Stimulated activated naive CD4-positive, alpha-beta T cell treated with Interleukin-2 at 50 U/mL for 16 hours (primary cell): ENCODE measurements at places on chromosomes 5 and 9.

DNA sequence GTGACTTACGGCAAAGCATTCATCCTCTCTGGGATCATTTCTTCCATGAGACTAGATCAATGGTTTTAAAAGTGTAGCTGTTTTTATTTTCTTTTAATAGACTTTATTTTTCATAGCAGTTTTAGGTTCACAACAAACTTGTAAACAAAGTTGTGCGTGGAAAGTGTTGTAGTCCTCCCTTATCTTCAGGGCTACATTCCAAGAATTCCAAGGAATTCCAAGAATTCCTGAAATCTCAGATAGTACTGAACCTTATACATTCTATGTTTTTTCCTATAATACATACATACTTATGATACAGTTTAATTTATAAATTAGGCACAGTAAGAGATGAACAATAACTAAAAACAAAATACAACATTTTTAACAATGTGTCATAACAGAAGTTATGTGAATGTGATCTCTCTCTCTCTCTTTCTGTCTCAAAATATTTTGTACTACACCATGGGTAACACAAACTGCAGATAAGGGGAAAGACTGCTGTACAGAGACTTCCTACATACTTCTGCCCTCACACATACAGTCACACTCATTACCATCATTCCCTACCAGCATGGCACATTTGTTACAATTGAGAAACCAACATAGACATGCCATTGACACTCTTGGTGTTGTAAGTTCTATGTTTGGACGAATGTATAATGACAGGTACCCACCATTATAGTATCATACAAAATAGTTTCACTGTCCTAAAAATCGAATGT lies 1933.2 kb upstream of the WWC1 start:
- no peak for DNase-seq

GRCh38 chr5:39419796-39420195 lies 5.0 kb downstream of the DAB2 start:
- DNase-seq = no peak

GRCh38 chr9:91253488-91253887 lies 108.2 kb downstream of the AUH start:
- no peak for DNase-seq

- peak; percentile 43 for DNase-seq
These were observed 159.3 kb downstream of the RGS3 start for GRCh38 chr9:113622600-113623400.

DNA sequence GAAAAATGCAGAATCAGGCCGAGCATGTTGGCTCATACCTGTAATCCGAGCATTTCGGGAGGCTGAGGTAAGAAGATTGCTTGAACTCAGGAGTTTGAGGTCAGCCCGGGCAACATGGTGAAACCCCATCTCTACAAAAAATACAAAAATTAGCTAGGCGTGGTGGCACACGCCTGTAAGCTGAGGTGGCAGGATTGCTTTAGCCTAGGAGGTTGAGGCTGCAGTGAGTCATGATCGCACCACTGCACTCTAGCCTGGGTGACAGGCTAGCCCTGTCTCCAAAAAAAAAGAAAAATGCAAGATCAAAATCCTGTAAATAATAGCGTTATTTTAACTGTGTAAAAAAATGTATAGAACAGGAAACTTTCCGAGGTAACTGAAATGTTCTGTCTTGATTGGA lies 39.4 kb downstream of the RNF44 start:
- DNase-seq = no peak

DNA sequence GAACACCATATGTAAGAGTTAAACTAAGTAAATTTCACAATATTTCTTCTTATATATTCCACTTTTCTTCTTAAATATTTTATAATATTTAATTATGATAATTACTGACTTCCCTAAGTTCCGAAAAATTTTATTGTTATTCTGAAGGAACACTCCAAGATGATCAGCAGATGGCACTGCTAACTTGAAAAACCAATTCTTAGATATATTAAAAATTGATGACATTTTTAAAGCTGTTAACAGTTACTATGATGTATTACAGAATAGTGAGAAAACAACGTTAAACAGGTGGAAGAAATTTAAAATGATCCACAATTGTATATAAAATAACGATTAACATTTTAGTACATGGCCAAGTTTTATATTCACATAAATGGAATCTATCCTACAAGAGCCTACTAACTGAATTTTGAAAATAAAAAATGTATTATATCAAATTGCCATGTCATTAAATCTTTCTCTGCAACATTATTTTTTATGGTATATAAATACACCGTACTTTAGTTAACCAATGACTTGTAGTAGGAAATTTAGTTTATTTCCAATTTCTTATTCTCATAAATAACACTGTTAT lies 30.1 kb upstream of the MUSK start:
- DNase-seq = no peak

GRCh38 chr5:121292664-121293063 lies 559.0 kb upstream of the FTMT start:
- no peak for DNase-seq

DNA sequence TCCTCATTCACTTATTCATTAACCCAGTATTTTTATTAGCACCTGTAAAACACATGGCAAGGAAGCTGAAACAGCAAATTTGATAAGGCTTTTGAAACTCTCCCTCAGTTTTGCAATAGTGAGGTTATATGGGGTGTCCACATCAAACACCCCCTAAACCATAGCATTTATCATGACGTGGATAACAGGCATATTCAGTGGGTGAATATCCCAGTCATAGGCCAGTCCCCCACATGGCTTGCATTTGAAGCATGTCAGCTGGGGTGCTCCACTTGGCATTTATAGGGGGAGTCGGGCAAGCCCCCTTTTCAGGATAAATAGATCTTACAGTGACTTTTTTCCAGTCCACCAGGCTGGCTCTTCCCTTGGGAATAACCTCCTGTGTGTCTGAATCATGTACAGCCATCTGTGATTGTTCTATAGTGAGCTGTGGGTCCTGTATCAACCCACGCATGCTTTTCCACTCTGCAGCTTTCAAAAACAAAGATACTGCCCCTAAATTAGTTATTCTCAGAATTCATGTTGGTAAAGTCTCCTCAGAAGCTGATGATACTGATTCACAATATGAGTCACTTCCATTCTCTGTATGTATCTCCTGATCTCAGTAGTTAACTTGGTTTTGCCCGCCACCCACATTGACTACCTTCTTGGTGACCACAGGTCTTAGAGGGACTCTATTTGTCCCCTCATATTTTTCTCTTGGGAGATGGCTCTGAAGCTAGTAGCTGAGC lies 84.4 kb upstream of the SPIN1 start:
- DNase-seq = peak; percentile 47

- peak; percentile 68 for DNase-seq
These were observed 36.0 kb downstream of the SARDH start for GRCh38 chr9:133701981-133702797.

- no peak for DNase-seq
These were observed 112.4 kb downstream of the INIP start for GRCh38 chr9:112605518-112605917.

DNA sequence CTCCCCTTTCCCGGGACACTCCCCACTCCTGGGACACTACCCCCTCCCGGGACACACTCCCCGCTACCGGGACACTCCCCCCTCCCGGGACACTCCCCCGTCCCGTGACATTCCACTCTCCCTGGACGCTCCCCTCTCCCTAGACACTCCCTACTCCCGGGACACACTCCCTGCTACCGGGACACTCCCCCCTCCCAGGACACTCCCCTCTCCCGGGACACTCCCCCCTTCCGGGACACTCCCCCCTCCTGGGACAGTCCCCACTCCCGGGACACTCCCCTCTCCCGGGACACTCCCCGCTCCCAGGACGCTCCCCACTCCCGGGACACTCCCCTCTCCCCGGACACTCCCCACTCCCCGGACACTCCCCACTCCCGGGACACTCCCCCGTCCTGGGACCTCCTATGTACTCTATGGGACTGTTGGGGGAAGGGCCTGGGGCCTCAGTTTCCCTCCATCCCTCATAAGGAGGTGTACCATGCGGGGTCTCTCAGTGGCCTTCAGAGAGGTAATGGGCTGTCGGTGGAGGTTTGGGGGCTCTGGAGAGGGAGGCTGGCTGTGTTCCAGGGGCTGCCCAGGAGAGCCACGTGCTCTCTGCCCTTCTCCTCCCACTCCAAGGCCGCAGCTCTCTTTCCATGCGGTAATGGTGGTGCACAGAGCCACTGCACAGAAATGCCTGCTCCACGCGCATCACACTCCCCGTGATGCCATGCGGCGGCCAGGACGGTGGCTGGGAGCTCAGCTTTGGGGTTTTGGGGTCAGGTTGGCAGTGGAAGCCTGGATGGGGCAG lies 96.2 kb downstream of the RXRA start:
- DNase-seq = no peak

GRCh38 chr5:17794815-17795214 lies 160.6 kb downstream of the TAF11L14 start:
- DNase-seq = no peak

DNA sequence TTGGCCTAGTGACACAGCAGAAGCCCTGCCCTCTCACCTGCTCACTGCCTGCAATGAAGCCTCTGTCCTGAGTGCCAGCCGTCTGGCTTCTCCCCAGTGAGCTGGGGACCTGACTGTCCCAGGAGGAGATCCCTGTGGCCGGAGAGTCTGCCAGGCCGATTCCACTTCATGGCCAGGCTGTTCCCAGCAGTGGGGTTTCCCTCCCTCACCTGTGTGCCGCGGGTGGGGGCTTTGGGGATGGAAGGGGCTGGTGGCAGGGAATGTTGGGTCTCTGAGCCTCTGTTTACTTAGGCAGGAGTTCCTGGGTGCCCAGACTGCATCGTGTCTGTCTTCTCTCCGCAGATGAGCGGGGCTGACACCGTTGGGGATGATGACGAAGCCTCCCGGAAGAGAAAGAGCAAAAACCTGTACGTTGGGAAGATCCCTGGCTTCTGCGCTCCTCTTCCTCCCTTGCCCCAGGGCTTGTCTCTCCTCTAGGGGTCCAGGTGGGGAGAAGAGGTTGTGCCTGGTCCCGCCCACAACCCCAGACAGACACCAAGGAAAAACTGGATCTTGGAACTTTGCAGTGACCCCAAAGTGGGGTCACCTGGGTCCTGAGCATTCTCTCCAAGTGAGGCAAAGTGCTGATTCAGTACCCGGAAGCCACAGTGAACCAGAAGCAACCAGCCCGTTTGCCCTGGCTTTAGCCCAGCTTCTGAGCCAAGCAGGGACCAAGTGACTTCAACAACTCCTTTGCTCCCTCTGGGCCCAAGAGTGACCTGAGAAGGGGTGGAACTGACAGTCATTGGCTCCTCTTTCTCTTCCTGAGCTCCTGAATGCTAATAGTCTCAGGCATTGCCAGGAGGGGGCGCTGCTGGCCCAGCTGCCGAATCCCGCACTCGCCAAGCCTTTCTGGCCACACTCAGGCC lies 127.7 kb downstream of the RGS3 start:
- DNase-seq = peak; percentile 28

DNA sequence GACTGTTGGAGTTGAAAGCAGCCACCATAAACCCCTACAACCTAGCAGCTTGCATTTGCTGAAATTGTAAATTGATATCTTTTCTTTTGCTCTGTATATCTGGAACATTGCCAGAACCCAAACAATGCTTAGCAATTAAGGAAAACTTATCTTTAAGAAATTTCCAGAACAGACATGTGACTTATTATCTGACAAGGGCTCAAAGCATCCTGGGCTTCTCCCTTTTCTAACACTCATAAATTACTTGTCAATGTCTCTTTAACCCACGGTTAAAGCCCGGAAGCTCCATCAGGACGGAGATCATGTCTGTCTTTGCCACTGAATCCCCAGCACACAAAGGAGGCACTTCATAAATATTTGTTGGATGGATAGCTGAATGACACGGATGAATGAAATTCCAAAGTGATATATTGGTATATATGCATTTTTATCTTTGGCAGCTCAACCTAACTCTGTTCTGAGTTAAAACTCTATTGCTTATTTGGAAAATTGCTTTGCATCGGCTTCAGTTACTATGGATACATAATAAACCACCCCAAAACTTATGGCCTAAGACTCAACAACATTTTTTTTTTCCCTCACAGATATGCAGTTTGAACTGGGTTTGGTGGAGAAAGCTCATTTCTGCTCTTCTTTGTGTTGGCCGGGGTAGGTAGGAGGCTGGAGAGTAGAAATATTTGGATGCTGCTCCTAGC lies 103.1 kb upstream of the CLINT1 start:
- no peak for DNase-seq

DNA sequence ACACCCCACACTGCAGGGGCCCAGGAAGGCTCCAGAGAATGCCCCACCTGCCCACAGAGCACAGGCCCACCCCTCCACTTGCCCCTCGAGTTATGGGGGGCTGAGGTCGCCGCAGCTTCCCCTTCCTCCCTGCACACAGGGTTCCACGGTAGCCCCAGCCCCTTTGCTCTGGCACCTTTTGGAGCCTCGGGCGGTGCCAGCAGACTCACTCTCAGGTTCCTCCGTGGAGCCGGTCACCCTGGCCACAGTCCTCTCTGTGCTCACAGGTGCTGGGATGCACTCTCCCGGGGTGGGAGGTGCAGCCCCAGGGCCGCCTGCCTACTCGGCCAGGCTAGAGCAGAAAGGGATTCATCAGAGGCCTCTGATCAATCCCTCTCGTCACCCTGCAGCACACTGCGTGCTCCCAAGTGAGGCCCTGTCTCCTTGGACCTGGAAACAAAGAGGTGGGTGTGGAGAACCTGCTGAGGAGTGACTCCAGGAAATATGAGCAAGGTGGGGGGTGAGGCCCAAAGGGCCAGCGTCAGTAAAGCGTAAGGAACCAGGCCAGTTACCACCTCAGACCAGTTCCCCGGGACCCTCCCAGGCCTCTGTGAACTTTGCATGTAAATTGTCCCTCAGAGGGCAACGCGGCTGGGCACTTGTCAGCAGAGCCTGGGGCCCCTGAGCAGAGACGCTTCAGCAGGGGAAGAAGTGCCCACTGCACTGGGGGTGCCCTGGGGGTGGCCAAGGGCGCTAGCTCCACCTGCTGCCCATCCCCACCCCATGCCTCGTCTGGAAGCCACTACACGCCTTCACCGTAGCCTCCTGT lies 167.8 kb downstream of the OLFM1 start:
- no peak for DNase-seq

GRCh38 chr9:22084336-22085035 lies 75.4 kb upstream of the CDKN2B start:
- no peak for DNase-seq

DNA sequence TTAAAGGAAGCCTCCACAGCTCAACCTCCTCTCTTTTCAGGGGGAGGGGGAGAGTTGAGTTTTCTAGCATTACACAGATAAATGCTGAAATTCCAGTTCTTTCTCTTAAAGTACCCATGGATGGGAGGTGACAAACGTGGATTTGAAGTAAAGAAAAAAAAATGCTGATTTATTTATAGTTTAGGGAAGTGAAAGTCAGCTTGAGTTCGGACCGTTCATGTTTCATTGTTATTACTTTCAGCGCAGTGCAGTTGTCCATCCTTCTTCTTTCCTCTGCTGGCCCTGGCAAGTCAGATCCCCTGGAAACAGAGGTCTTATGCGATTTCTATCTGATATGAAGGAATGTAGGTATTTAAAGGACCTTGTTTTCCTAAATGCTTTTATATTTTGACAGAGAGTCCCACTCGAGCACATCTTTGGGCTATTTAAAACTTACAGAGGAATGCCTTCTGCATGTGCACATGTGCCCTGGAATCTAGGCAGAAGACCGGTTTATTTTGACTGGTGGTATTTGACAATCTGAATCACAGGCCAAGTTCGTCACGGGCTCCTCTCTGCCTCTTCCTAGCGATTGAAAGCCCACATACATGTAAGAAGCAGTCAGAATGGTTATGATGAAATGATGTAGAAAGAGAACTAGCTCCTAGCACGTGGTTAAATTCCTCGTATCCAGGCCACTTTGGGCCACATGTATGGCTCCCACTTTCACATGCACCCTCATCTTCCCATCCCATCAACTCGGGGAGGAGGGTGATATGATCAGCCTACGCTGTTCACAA lies 385.2 kb upstream of the KLF4 start:
- no peak for DNase-seq

- DNase-seq = no peak
These were observed 43.3 kb upstream of the CDC42SE2 start for GRCh38 chr5:131220566-131220965.

- no peak for DNase-seq
These were observed 11.9 kb upstream of the ZNF622 start for GRCh38 chr5:16477541-16477940.
